DND-41 (cell line): ENCODE measurements at places on chromosomes 5 and 9.

- no peaks in the 10 kb centered on the region for H3K36me3 ChIP-seq
- H3K27me3 ChIP-seq, result no peaks in the 10 kb centered on the region
- no peak for DNase-seq
- H3K4me1 ChIP-seq, result no peaks in the 10 kb centered on the region
- H3K27ac ChIP-seq, result no peak overlapping the region
These were observed 1435.2 kb upstream of the CDH9 start for GRCh38 chr5:28473531-28474107.

DNA sequence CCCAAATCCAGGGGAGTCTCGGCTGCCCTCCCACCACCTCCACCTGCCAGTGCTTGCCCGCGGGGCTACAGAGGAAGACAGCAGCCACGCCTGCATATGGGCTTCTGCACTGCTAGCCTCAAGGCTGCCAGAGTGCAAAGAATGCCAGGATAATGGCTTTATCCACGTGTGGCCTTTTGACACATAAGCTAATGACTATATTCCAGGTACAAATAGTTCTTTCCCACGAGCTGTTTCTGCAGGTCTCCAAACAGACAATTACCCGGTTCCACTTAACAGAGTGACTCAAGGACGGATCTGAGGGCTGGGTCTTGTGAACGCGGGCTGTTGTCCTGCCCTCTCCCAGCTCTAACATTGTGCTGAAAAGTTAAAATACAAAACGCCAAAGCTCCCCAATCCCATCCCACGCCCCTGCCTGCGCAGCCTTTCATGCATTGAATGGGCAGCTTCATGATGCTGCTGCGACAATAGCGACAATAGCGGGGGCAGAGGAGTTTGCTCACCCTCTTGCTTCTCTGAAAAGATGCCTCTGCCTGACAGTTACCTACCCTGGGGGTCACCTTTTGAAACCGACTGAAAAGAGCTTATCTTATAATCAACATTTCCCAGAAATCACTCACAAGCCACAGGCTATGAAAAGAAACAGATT lies 39.1 kb upstream of the MSH3 start:
- H3K4me1 ChIP-seq, result no peaks in the 10 kb centered on the region
- DNase-seq, result no peak
- H3K27me3 ChIP-seq, result no peaks in the 10 kb centered on the region
- no peak overlapping the region for H3K4me3 ChIP-seq

GRCh38 chr5:82390088-82390487 lies 111.9 kb upstream of the RPS23 start:
- no peak overlapping the region for H3K4me3 ChIP-seq
- H3K27me3 ChIP-seq, result no peaks in the 10 kb centered on the region
- H3K27ac ChIP-seq, result no peak overlapping the region

- no peaks in the 10 kb centered on the region for H3K4me1 ChIP-seq
- no peak for DNase-seq
- H3K27me3 ChIP-seq, result no peaks in the 10 kb centered on the region
- no peaks in the 10 kb centered on the region for H3K36me3 ChIP-seq
- H3K4me3 ChIP-seq, result no peak overlapping the region
These were observed 134.4 kb downstream of the ADAMTSL1 start for GRCh38 chr9:18608371-18608770.

DNA sequence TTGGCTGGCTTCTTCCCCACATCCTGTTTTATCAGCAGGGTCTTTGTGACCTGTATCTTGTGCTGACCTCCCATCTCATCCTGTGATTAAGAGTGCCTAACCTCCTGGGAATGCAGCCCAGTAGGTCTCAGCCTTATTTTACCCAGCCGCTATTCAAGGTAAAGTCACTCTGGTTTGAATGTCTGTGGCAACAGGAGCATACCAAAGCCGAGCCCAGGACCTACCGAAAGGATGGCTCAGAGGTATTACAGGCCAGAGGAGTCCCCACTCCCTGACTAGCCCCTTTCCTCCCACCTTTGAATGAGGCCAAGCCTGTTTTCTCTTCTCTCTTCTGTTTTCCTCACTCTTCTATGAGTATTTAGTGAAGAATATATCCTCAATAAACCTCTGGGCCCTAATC lies 271.3 kb downstream of the OSTF1 start:
- H3K4me3 ChIP-seq, result no peak overlapping the region
- H3K4me1 ChIP-seq, result no peaks in the 10 kb centered on the region
- no peaks in the 10 kb centered on the region for H3K27me3 ChIP-seq
- no peak for DNase-seq
- H3K36me3 ChIP-seq, result no peaks in the 10 kb centered on the region

DNA sequence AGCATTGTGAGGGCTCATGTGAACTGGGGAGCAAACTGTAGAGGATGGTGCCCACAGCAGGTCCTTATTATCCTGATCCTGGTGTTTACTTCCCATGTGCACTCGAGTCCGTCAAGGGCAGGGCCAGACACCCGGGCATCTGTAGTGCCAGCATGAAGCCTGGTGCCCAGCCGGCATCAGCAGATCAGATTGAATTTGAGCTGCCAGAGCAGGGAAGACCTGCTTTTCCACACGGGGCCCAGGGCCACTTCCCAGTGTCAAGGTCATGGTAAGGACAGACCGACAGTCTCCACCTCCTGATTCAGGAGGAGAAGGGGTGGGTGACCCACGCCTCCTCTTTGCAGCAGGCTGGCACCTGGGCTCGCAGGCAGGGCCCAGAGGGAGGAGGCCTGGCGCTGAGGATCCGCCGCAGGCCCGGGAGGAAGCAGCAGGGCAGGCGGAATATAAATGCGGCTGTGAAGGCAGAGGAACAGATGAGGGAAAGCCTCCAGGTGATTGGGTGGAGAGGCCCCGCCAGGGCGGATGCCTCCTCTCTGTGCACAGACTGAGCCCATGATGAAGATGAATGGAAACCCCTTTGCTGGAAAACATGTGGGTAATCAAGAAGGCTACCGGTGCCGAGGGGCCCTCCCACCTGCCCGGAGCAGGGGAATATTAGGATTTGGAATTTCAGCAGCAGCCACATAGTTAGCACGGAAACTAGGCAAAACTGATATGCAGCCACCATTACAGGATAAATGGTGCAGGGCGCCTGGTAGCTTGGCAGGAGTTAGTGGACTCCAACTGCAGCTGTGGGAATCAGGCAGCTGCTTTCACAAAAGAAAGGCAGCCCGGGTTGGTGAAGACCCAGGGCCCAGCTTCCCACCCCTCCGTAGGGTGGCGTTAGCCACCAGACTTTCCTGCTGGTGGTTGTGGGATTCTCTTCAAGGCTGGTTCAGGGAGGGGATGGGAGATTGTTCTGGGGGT lies 114.9 kb downstream of the GAPVD1 start:
- H3K4me3 ChIP-seq, result no peak overlapping the region
- peaks cover 12% of the 10 kb centered on the region for H3K4me1 ChIP-seq
- DNase-seq, result no peak
- no peak overlapping the region for H3K27ac ChIP-seq

- H3K27me3 ChIP-seq, result no peaks in the 10 kb centered on the region
- no peak overlapping the region for H3K4me3 ChIP-seq
- no peak overlapping the region for H3K27ac ChIP-seq
- peaks cover 10% of the 10 kb centered on the region for H3K4me1 ChIP-seq
- no peaks in the 10 kb centered on the region for H3K36me3 ChIP-seq
- DNase-seq, result peak; percentile 32
These were observed 5.1 kb upstream of the CLINT1 start for GRCh38 chr5:157864067-157864466.

DNA sequence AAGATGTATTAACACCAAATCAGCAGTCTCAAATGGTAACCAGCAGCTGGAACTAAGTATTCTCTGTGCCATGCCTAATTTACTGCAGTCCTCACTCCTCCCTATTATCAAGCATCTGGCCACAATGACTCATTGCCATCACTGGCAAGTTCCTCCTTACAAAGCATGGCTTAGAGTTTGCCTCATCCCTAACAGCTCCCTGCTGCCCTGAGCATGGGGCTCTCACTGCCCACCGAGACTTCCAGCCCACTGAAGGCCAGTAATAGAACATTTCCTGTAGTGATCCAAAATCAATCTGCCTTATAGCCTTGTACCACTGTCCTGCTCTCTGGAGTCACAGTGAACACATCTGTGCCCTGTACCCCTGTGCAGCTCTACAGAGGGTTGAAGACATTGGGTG lies 211.9 kb upstream of the TRIM32 start:
- no peaks in the 10 kb centered on the region for H3K4me1 ChIP-seq
- no peak overlapping the region for H3K4me3 ChIP-seq
- H3K36me3 ChIP-seq, result no peaks in the 10 kb centered on the region
- no peaks in the 10 kb centered on the region for H3K27me3 ChIP-seq
- no peak overlapping the region for H3K27ac ChIP-seq

DNA sequence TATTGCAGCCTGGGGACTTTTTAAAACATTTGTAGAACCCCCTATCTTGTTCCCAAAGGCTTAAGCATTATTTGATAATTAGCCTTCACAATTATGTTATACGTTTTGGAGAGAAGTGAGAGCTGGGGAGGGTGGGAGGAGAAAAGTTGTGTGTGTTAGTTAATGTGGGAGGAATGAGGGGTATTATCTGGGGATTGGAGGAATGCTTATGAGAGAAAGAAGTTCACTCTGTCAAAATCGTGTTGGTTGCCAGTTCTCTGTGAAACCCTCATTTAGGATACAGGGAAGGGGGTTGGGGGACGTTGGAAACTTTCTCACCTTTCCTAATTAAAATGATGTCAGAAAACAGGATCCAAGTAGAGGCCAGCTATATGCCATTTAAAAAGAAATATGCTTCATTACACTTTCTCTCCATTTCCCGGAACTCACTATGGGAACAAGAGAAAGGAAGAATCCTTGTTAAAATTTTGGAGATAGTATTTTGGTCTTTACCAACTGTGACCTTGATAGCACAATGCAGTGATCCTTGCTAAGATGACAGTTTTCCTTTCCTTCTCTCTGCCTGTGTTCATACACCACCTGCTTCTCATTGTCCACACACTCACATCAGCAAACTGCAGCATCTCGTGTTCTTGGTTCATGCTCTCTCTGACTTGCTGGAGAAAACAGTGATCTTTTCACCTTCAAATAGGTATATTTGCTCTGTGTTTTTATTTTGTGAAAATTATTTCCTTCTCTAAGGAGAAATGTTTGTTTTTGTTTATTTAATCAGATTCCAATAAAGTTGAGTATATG lies 336.7 kb upstream of the CLINT1 start:
- H3K36me3 ChIP-seq, result peaks cover 2% of the 10 kb centered on the region; the same call in 1 of the 2 replicates
- H3K27me3 ChIP-seq, result no peaks in the 10 kb centered on the region
- no peak overlapping the region for H3K4me3 ChIP-seq
- peak; percentile 51 for DNase-seq
- H3K27ac ChIP-seq, result peak overlapping the region; percentile 98
- H3K4me1 ChIP-seq, result peaks cover 57% of the 10 kb centered on the region

- H3K36me3 ChIP-seq, result no peaks in the 10 kb centered on the region
- peaks cover 3% of the 10 kb centered on the region for H3K27me3 ChIP-seq
- H3K27ac ChIP-seq, result no peak overlapping the region
- DNase-seq, result no peak
- H3K4me1 ChIP-seq, result no peaks in the 10 kb centered on the region
These were observed 56.4 kb downstream of the GABBR2 start for GRCh38 chr9:98652302-98652701.

DNA sequence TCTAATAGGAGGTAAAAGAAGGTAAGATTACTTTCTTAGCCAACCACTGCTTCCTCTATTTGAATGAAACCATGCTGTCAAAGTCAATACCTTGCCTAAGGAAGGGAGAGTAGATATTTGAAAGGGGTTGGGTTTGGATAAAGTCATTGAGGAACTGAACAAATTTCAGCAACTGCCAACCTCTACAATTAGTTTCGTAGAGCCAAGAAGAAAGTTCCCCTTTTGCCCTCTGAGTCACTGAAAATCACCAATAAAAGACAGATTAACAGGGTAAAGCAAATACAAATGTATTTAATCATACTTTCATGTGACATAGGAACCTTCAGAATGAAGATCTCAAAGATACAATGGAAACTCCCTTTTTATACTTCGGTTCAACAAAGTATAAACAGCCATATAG lies 615.7 kb downstream of the GABRG2 start:
- no peaks in the 10 kb centered on the region for H3K36me3 ChIP-seq
- no peaks in the 10 kb centered on the region for H3K4me1 ChIP-seq
- H3K27ac ChIP-seq, result no peak overlapping the region
- H3K27me3 ChIP-seq, result no peaks in the 10 kb centered on the region

DNA sequence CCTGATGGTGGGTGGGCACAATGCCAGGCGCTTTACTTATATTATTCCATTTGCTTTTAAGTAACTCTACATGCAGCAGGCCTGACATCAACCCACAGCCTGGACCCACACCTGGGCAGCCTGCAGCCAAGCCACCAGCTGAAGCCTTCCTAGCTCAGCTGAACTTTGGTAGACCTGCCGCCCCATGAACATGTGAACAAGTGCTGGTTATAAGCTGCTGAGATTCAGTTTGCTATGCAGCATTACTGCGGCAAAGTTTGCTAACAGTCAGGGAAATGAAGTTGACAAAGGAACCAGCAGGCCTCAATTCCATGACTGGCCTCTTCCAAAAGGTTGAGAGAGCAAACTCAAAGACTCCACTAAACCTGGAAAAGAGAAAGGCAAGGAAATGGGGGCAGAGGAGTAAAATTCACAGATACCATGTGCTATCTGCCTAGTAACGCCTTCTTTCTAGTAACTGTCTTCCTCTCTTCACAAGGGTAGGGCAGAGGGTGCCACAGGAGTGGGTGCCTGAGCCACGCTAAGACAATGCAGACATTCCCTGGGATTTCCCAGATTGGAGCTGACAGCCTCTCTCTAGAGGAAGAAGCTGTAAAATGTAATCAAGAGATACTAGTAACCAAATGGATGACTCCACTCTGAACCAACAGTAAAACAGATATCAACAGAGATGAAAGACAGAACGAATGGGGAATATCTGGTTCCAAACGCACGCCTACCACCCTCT lies 2.9 kb downstream of the BOD1 start:
- H3K4me3 ChIP-seq, result peak overlapping the region; percentile 76; the same call in 1 of the 2 replicates
- no peaks in the 10 kb centered on the region for H3K27me3 ChIP-seq
- H3K4me1 ChIP-seq, result peaks cover 38% of the 10 kb centered on the region
- H3K36me3 ChIP-seq, result peaks cover 66% of the 10 kb centered on the region

DNA sequence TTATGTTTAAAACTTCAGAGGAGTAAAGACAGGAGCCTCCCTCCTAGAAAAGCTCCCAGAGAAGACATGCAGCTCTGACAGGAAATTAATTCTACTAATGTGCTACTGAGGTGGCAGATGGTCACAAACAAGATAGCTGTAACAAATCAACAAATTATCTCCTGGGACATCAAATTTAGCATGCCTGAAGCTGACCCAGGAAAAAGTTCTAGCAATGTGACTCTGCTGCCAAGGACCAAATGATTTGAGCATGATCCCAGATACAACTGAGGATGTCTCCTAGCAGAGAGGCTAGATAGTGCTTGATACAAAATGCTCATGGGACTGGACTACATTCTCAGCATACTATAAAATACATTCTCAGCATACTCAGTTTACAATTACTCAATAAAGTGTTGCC lies 413.5 kb upstream of the SMC2 start:
- H3K36me3 ChIP-seq, result no peaks in the 10 kb centered on the region
- H3K4me1 ChIP-seq, result no peaks in the 10 kb centered on the region
- H3K27ac ChIP-seq, result no peak overlapping the region
- no peak overlapping the region for H3K4me3 ChIP-seq
- no peak for DNase-seq
- H3K27me3 ChIP-seq, result no peaks in the 10 kb centered on the region

GRCh38 chr5:176695073-176695472 lies 47.8 kb downstream of the TSPAN17 start:
- peaks cover 62% of the 10 kb centered on the region for H3K27me3 ChIP-seq
- H3K4me3 ChIP-seq, result no peak overlapping the region
- no peak for DNase-seq
